Stimulated activated CD4-positive, alpha-beta T cell treated with anti-CD3 and anti-CD28 coated beads, TNF-alpha, amount 100 ng/mL, for 1 hour (primary cell): ENCODE measurements at places on chromosomes 5 and 9.

GRCh38 chr9:7534211-7534935, 265.2 kb downstream of the DMAC1 start:
- no peak for DNase-seq

DNA sequence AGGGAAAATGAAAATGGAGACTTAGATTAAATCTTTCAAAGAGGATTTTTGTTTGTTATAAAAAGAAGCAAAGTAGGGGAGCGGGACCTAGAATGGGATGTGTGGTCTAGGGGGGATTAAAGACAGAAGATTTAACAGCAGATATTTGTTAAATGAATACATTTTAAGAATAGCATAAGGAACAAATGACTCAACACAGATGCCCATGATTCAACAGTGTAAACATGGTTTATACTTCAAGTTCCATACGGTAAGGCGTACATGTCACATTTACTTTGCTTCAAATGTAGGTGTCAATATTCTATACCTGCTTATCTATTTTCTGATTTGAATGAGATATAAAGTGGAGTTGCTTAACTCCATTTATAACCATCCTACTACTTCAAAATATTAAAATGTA, 1.5 kb downstream of the TICAM2 start:
- no peak for DNase-seq

DNA sequence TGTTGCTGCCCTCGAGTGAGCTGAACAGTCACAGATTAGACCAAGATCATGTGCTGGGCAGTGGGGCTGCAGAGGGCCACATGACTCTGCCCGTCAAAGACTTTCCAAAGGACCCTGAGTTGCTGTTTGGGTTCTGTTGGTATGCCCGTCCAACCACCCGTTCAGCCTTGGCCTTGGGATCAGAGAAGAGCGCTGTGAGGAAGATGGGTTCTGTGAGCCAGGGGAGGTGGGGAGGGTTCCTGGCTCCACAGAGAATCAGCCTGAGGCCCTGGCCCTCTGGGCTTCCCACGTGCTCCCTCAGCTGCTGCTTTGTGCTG, 72.6 kb downstream of the RGS3 start:
- no peak for DNase-seq

DNA sequence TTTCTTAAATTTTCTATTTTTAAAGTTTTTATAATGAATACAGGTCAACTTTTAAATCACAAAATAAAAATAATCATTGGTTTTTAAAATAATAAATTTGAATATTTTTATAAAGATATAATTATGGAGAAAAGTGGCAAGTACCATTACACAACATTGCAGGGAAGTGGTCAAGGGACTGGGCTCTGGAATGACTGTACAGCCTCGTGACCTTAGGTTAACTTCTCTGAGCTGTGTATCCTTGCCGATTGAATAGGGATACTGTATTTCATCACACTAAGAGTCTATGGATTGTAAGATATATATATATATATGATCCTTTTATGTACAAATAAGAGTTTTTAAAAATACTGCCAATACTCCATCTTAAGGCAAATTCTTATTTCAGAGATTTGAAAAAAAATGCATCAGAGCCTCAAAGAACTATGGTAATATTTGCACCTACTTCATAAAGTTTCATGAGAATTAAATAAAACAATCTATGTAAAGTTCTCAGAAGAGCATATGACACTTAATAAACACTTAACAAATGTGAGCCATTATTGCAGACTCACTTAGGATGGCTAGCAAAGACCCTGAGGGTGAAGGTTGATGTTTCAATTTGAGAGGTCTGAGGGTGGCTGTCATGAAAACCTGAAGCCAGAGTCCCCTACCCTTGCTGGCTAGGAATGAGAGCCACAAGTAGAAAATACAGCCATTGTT, 136.5 kb downstream of the CCDC192 start:
- DNase-seq, result no peak

DNA sequence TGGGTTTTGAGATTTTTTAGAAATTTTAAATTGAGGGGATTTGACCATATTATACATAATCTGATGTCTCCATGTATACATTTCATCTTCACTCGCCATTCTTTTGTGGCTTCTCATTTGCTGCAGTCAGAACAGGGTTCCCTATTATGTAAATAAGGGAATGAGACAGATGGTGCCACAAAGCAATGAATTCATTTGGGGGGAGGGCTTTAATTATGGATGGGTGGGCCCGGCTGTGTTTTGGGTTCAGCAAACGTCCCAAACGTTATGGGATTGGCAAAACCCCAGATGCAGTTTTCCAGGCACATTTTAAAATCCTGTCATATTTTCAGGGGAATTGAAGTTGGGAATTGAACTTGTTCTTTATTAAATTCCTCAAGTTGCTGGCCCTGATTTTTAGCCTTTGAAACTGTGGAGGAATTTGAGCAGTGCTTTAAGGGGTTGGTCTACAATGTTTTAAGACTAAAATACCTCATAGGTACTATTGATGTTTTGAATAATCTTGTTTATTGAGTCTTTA, 558.5 kb upstream of the ZNF462 start:
- DNase-seq, result no peak

- DNase-seq, result no peak
Observed at GRCh38 chr9:114275246-114276004, 47.5 kb upstream of the ORM1 start.

DNA sequence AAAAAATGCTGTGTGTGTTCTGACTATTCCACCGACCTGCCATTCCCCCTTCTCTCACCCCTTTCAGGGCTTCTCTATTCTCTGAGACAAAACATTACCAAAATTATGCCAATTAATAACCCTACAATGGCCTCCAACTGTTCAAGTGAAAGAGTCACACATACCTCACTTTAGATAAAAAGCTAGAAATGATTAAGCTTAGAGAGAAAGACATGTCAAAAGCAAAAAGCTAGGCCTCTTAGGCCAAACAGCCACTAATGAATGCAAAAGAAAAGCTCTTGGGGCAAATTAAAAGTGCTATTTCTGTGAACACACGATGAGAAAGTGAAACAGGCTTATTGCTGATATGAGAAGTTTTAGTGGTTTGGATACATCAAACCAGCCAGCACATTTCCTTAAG, 279.6 kb upstream of the GRAMD2B start:
- no peak for DNase-seq

- DNase-seq, result no peak
Observed at GRCh38 chr5:22250528-22250927, 602.6 kb downstream of the CDH12 start.

GRCh38 chr9:116238225-116238624, 84.6 kb downstream of the PAPPA start:
- no peak for DNase-seq

GRCh38 chr5:7493081-7493480, 97.1 kb downstream of the ADCY2 start:
- no peak for DNase-seq

GRCh38 chr5:61394078-61394704, 62.1 kb downstream of the ZSWIM6 start:
- no peak for DNase-seq

- no peak for DNase-seq
Observed at GRCh38 chr5:111225926-111226325, 1.7 kb downstream of the CAMK4 start.

DNA sequence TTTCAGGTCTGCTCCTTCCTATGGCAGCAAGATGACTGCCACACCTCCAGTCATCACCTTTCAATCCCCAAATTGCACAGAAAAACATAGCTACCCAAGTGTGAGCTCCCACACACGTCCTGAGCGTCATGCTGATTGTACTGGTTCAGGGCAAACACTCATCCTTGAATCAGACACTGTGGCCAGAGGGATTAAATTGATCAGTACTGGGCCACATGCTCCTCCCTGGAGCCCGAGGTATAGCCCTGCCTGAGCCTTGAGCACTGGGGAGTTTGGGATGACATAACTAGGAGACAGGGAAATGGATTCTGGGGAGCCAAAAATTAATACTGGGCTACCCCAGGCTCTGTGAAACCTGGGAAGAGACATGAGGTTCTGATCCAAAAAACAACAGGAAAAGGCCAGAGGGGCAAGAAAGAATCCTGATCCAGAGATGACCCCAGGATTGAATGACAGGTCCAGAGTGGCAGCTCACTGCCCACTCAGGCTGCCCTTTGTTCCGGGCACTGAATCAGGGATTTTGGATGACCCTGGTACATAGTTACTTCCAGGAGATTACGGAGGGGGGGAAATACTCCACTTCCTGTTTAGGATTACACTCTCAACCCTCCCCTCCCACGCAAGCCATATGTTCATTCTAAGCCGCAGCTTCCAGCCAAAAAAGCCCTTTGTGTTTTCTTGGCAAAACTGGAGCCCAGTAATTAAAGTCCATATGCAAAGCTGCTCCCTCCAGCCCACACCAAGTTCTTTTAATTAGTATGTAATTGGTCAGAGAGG, 141.6 kb upstream of the SPRY4 start:
- DNase-seq, result no peak

DNA sequence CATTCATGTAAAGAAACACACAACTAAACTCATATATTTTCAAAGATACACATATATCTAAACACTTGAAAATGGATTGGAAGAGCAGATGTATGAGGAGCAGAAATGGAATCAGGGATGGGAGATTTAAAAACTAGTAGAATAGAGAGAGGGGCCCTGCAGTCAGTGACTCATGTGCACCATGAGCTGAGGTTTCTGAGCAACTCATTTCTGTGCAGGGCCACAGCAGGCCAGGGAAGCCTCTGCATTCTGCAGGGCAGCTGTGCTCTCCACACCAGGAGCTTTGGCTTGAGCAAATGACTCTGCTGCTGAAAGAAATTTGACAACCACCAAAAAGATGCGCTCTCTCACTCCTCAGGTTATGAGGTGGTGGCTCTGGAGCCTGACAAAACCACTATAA, 27.1 kb downstream of the LHX6 start:
- DNase-seq, result no peak

GRCh38 chr5:105529851-105530250, 1967.3 kb upstream of the NUDT12 start:
- no peak for DNase-seq

- no peak for DNase-seq
Observed at GRCh38 chr5:171816666-171817065, 31.0 kb downstream of the SMIM23 start.

GRCh38 chr9:80076162-80076561, 504.4 kb downstream of the TLE4 start:
- DNase-seq, result no peak

DNA sequence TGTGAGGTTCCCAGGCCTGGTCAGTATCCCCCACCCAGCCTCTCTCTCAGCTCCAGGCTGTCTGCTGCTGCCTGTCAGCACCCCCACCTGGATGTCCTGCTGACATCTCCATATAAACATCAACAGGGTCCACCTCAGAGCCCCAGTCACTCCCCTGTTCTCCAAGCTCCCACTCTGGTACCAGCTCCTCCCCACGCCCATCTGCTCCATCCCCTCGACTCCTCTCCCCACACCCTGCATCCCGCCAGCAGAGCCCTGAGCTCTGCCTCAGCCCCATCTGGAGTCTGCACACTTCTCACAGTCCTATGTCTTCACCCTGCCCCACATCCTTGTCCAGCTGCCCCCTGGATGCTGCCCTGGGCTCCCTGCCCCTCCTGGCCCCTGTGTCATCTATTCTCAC, 67.7 kb upstream of the LRRTM2 start:
- DNase-seq, result no peak

DNA sequence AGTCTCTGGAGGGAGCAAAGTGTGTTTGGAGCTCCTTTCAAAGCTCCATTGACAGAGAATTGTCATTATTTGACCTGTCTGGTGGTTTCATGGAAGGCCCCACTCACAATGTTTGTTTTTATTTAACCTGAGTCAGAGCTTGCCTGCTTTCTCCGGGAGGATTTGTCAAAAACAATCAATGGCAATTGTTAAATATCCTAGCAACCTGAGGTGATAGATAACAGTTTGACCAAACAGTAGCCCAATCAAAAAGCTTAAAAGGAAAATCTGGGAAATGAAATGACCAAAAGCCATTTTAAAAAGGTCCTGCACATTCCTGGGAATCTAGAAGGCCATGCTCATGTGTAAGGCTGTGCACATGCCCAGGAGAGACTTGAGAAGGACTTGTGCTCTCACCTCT, 177.2 kb upstream of the POC5 start:
- DNase-seq, result no peak

GRCh38 chr5:142934051-142934762, 164.0 kb downstream of the ARHGAP26 start:
- DNase-seq, result no peak

- DNase-seq, result no peak
Observed at GRCh38 chr5:155878991-155879575, 447.9 kb upstream of the SGCD start.

GRCh38 chr9:35226651-35227050, 64.8 kb downstream of the UNC13B start:
- no peak for DNase-seq

DNA sequence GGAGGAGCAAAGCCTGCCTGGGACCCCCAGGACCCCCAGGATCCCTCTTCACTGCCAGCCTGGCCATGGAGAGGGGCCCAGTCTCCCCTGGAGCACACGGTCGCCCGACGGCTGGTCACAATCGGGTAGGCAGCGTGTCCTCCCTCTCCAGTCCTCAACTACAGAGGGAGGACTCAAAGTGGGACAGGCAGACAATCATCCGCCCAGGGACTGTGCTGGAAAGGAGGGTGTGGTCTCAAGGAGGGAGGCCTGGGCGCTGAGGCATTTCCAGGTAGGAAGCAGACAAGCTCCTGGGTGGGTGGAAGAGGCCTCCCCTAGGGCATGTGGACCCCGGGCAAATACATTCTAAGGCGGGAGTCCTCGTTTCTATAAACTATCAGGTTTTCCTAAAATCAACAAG, 93.2 kb upstream of the ADAMTS2 start:
- no peak for DNase-seq

DNA sequence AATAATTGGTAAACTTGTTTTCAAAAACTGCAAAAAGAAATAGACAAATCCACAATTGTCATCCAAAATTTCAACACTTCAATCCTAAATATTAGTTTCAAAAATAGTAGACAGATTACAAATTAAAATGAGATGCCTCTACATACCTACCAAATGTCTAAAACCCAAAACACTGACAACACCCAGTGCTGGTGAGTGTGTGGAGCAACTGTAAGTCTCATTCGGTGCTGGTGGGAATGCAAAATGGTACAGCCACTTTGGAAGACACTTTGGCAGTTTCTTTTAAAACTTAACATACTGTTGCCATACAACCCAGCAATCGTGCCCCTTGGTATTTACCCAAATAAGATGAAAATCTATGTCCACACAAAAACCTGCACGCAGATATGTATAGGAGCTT, 6.7 kb downstream of the ECM2 start:
- no peak for DNase-seq

- DNase-seq, result no peak
Observed at GRCh38 chr5:169702693-169703481, 65.8 kb downstream of the DOCK2 start.

- no peak for DNase-seq
Observed at GRCh38 chr5:83844449-83845068, 123.9 kb upstream of the HAPLN1 start.

DNA sequence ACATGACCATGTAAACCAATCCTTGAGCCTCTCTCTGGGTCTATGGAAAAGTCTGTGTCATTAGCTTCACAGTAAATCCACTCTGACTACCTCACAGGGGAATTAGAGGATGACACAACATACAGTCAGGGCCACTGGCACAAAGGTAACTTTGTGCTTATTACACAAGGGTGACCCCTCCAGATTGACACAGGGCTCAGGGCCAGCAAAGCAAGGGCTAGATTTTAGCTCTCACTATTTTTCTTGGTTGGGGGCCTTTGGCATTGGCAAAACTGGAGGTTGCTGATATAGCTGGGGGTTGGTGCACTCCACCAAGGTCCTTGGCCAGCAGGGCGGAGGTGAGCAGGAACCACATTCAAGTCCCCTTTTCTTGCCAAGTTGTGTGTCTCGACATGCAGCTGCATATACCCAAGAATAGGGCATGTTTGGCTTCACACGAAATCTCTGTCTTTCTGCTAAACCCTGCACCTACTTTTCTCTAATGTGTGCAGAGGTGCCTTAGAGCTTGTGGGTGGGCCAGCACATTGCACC, 15.2 kb upstream of the OSMR start:
- DNase-seq, result no peak

GRCh38 chr5:93626801-93627200, 43.8 kb downstream of the NR2F1 start:
- DNase-seq, result no peak
